Glutamatergic neuron (in vitro differentiated cells): ENCODE measurements at places on chromosomes 16 and 17.

GRCh38 chr17:50472286-50472685, 3.6 kb upstream of the CHAD start:
- no peak for DNase-seq

- DNase-seq = no peak
Measured at GRCh38 chr17:74190154-74190553, 13.3 kb upstream of the RPL38 start.

DNA sequence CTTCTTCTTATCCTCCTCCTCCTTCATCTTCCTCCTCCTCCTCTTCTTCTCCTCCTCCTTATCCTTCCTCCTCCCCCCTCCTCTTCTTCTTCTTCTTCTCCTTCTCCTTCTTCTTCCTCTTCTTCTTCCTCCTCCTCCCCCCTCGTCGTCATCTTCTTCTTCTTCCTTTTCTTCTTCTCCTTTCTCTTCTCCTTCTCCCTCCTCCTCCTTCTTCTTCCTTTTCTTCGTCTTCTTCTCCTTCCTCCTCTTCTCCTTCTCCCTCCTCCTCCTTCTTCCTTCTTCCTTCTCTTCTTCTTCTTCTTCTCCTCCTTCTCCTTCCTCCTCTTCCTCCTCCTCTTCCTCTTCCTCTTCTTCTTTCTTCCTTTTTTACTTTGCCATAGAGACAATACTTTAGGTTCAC, 5.1 kb upstream of the KRT23 start:
- DNase-seq = no peak

DNA sequence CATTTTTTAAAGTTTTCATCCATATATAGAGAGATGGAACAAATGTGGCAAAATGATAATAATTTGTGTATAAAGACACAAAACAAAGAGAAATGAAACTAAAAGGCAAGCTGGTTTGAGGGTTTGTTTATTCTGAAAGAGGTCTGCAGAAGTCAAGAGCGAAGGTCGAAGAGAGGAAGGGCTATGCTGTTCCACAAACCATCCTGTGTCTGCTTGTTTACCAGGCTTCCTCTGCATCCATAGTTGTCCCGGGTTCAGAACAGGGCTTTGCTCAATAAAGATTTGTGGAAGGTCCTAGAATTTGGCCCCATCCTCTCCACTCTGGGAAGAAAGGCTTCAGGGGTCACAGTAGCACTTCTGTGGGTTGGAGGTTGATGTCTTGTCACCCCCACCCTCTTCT, 2.4 kb upstream of the MARVELD3 start:
- DNase-seq = no peak

DNA sequence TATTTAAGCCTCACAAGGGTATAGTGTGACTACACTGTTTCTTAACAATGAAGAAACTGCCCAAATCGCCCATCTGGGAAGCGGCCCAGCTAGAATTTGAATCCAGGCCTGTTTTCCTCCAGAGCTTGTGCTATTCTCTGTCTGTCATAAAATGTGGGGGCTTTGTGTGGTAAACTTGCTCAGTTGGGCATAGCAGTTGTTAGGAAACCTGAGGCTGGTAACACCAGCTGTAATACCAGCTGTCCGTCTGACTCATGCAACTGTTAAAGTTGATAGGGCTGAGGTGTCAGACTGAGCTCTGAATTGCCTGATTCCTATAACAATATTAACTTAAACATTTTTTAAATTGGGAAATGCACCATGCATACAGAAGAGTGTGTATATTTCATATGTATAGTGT, 9.3 kb downstream of the NOD2 start:
- no peak for DNase-seq

DNA sequence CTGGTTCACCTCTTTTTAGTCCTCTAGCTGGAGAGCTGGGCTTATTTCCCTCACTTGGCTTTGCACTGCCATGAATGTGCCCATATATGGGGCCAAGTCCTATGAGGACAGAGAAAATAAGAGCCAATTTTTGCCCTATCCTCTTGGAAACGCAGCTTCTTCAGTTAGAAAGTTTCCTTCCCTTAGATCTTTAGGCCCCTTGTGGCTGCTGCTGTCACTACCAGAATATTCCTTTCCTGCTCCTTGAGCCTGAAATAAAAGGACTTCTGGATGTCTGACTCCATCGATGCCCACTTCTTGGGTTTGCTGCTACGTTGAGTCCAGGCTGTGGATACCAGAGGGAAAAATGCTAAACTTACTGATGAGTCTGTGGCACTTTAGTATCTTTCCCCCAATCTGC, 487.1 kb downstream of the GRIN2A start:
- DNase-seq = no peak

DNA sequence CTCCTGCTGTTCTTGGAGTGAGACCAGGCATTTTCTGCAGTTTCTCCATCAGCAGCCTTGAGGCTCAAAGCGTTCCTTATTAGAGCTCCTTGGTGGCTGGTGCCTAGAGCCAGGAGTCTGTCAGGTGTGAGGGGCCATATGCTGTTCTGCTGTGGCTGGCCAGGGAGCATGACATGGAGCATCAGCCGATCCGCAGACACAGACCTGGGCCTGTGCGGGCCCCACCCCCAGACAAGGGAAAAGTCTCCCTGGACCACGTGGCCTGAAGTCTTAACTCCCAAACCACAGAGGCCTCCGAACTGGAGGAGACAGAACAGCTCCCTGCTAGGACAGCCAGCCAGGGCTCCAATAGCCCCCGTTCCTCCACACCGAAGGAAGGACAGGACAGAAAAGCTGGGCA, 162.7 kb upstream of the CIBAR2 start:
- DNase-seq = no peak

DNA sequence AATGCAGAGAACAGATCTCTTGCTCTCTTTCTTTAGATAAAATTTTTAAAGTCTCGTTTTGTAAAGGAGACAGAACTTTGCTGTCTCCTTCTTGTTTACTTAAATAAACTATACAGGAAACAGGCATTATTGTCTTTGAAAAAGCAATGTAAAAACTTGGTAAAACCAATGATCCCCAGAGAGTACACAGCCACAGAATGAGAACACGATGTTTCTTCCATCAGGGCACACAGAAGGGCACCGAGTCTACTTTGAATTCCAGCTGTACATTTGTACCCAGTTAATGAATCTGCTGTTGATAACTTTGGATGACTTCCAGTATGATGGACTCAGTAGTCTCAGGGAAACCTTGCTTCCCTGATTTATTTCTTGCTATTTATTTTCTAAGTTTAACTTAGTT, 8.1 kb upstream of the TMEM100 start:
- no peak for DNase-seq

DNA sequence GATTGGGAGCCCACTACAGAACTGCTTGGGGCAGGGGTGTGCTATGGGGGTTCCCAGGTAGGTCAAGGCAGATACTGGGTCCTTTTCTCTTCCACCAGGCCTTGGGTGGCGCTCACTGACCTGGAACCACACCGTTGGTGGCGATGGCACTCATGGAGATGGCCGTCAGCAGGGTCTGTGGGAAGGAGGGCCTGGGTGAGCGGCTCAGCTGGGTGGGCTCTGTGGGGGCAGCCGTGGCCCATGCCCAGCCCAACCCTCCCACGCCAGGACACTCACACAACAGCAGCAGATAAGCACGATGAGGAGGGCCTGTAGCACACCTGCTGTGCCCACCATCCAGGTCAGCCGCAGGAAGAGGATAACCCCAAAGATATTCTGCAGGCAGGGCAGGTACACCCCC, 10.8 kb downstream of the SLC12A4 start:
- no peak for DNase-seq

DNA sequence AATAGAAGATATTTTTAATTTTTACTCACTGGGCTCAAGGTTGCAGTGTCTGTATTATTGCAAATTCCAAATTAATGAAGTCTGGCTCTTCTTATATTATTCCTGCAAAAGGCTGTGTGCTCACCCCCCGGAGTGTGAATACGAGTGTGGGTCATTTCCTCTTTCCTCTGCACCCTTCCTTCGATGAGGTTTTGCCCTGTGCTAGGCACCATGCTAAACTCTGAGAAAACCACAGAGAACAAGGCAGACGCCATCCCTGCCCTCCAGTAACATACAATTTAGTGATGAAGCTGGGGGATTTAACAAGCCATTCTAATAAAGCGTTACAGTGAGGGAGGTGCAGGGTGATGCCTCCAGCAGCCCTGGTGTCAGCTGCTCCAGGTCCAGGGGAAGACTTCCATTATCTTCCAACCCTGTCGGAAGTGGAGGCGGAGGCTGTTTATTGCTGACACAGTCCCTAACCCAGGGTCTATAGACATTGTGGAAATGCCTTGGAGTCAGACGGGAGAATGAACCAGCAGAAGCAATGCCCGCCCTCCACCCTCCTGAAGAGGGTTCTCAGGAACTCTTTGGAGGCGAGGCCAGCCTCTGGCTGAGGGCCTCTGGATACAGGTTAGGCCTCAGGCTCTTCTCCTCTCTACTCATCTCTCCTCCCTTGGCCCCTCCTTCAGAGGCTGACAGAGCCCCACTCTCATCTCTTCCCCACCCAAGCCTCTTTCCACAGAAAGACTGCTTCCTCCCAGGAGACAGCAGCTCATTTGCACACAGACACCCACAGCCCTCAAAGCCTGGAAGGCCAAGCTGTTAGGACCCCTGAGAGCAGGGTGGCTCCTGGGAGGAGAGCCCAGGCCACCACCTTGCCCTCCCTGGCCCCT, 2.0 kb upstream of the ACE start:
- DNase-seq = no peak

DNA sequence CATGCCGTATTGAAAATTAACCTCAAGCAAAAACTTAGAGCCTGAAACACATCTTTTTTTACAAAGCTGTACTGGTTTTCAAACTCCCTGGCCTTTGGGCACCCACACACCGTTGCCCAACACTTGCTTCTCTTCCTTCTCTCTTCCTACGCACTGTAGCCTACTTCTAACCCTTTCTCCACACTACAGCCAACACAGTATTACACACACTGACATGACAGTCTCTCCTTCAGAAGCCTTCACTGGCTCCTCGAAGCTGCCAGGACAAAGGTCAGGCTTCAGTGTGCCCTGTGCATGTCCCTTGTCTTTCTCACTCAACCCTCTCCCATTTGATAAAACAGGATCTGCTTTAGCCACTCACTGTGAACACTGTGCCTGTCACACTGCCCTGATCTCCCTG, 8.0 kb downstream of the FANCA start:
- DNase-seq = no peak

GRCh38 chr16:67022531-67023214, 6.3 kb upstream of the CBFB start:
- no peak for DNase-seq

DNA sequence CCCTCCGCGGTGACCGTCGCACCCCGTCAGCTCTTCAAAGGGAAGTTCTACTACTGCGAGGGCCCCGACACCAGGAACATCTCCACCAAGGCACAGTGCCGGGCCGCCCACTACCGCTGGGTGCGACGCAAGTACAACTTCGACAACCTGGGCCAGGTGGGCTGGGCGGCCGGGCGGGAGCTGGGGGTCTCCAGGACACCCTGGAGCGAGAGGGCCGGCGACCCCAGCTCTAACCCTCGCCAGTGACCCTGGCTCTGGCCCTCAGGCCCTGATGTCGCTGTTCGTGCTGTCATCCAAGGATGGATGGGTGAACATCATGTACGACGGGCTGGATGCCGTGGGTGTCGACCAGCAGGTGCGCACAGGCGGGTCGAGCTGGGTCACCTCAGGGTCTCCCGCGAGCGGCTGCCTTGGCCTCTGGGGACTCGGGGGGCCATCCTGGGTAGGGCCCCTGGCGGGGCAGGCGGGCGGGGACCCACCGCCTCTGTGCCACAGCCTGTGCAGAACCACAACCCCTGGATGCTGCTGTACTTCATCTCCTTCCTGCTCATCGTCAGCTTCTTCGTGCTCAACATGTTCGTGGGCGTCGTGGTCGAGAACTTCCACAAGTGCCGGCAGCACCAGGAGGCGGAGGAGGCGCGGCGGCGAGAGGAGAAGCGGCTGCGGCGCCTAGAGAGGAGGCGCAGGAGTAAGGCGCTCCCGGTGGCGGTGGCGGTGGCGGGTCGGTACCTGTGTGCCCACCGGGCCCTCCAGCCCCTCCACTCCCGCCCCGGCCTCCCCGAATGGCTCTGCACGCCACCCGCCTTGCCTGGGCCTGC, 13.4 kb downstream of the TPSG1 start:
- no peak for DNase-seq

GRCh38 chr16:84761448-84762368, 58.1 kb upstream of the CRISPLD2 start:
- no peak for DNase-seq

- DNase-seq = no peak
Measured at GRCh38 chr16:48182979-48183537, 27.3 kb upstream of the ABCC12 start.

- DNase-seq = no peak
Measured at GRCh38 chr16:26269673-26270072, 577.9 kb downstream of the HS3ST4 start.

DNA sequence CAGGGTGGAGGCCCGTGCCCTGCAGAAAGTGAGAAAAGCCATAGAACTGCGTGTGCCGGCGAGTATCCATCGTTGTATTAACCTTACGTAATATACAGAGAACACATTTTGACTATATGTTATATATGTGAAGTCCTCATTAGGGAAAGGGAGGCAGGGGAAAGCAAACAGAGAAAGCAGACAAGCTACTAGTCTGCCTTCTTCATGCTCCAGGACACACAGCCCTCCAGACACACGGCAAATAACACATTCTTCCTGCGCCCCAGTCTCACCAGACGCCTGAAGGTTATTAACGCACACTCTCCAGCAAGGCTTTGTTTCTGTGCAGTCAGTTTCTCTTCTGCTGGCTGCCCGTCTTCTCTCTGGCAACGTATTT, 28.8 kb downstream of the PRDM7 start:
- DNase-seq = no peak

DNA sequence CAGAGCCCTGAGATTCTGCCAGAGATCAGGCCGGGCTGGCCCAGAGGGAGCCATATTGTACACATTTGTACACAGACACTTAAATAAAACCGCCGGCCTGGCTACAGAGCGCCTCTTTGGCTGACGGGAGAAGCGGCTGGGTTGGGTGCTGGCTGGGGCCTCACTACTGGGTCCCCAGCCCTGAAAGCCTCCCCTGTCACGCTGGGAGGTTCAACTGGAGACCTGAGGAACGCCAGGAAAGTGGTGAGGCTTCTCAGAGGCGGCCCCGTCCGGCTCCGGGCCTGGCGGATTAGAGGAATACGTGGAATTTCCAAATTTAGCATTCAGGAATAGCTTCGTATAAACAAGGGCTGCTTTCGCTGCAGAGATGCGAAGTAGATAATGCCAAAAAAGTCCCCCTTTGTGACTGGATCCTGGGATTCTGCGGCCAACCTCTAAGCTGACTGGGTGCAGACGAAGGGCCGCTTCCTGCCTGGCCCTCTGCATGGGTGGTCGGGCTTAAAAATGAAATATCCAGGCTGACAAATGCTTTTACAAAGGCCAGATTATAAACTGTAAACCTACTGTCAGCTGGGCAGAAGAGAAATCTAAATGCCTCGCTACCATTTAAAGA, 252.4 kb downstream of the IRF8 start:
- DNase-seq = no peak
